ENCODE measurements at places on chromosomes 4 and X. TPM values are rescaled to one million over a fixed set of nuclear protein-coding genes. Genes with fewer than 3 reads are reported as not detected.

UCHL1 gene
- 959 TPM for total RNA-seq

LNX1 gene
- total RNA-seq, result not detected

MAGEA6 gene
- 13.1 TPM for total RNA-seq

CXorf58 gene
- 0.18 TPM for total RNA-seq

HSPA4L gene
- 8.5 TPM for total RNA-seq

GRID2 gene
- total RNA-seq, result not detected

TLR8 gene
- not detected for total RNA-seq

HSFX4 gene
- not detected for total RNA-seq

NPY1R gene
- total RNA-seq, result not detected
